ENCODE measurements at places on chromosomes 4 and X. TPM values are rescaled to one million over a fixed set of nuclear protein-coding genes. Genes with fewer than 3 reads are reported as not detected.

The TMEM150C gene
- 3.9 TPM for polyA plus RNA-seq

The CT45A8 gene
- polyA plus RNA-seq, result not detected

The GUF1 gene
- 30.0 TPM for polyA plus RNA-seq

The HTN3 gene
- polyA plus RNA-seq, result not detected

The SERTM2 gene
- 0.30 TPM for polyA plus RNA-seq

The RASSF6 gene
- 17.4 TPM for polyA plus RNA-seq

The USP17L25 gene
- not detected for polyA plus RNA-seq

The CHRDL1 gene
- polyA plus RNA-seq, result 6.7 TPM

The TEX11 gene
- 0.09 TPM for polyA plus RNA-seq

The GRPEL1 gene
- 31.3 TPM for polyA plus RNA-seq

The AKAP14 gene
- 0.40 TPM for polyA plus RNA-seq

Measured in large intestine (tissue), 12 donors.